ENCODE measurements at places on chromosomes 2 and 18. TPM values are rescaled to one million over a fixed set of nuclear protein-coding genes. Genes with fewer than 3 reads are reported as not detected.

DNA sequence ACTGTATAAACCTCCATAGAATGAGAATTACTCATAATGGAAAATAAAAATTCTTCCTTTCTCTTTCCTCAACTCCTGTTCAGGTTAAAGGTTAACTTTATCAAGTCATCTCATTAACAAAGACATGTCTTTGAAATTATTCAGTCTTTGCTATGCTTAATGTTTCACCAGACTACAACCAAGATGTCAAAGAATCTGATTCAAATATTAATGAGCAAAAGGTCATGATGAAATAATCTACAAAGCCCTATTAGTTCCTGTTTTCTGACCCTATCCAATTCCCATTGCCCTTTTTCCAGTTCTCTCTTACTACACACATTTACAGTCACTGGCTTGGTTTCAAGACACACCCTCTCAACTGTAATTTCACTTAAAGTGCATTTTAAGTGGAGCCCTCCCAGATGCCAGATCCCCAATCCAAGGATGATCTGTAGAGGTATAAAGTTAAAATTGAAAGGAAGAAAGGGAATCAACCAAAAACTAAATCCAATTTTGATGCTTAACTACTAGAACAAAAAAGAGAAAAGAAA, 246.9 kb upstream of the CYP26B1 start:
- DNase-seq = no peak

DNA sequence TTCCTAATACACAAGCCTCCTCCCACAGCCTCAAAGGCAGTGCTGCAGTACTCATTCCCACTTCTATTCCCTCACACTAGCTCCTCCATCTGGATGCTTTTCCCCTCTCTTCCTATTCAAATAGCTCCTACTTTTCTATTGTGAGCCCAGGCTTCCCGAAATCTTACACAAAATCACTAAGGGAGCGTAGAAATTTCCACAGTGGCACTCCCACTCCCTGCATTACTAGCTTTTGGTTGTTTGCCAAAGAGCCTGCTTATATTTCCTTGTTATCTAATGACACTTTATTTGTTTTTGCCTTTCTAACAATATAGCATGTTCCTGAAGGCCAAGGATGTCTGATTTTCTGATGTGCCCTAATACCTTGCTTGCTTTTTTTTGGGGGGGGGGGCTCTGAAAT, 10.9 kb downstream of the EPAS1 start:
- DNase-seq = no peak

GRCh38 chr2:58560531-58560930, 319.4 kb upstream of the FANCL start:
- no peak for DNase-seq

GRCh38 chr18:31554776-31555175, 36.9 kb upstream of the TTR start:
- DNase-seq = no peak

- DNase-seq = no peak
Observed at GRCh38 chr2:86624267-86624547, 542 bp upstream of the RNF103 start.

DNA sequence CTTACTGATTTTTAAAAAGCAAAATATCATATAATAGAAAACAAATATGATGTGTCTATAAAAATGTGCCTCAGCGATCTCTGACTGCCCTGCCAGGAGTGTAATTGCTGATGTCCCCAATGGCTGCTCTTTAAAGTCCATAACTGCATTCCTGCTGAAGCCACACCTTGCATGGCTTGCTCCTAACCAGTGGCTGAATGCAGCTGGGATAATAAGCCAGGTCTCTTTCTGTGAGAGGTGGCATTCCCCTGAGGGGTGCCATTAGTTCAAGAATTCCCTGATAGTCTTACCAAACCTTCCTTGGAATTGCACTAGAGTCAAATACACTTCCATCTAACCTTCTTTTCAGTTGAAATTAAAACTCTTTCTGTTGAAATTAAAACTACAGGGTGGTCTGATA, 125.8 kb upstream of the ZNF804A start:
- no peak for DNase-seq

DNA sequence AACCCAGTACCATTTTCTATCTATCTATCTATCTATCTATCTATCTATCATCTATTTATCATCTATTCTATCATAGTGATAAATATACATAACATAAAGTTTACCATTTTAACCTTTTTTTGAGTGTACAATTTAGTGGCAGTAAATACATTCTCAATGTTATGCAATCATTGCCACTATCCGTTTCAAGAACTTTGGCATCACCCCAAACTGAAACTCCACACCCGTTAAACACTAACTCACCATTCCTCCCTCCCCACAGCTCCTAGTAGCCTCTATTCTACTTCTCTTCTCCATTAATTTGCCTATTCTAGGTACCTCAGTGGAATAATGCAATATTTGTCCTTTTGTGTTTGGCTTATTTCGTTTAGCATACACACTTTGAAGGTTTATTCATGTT, 82.5 kb upstream of the KCNE4 start:
- DNase-seq = no peak

- no peak for DNase-seq
Observed at GRCh38 chr18:476251-476664, 24.2 kb downstream of the COLEC12 start.

- no peak for DNase-seq
Observed at GRCh38 chr2:239159476-239159911, 241.3 kb downstream of the HDAC4 start.

DNA sequence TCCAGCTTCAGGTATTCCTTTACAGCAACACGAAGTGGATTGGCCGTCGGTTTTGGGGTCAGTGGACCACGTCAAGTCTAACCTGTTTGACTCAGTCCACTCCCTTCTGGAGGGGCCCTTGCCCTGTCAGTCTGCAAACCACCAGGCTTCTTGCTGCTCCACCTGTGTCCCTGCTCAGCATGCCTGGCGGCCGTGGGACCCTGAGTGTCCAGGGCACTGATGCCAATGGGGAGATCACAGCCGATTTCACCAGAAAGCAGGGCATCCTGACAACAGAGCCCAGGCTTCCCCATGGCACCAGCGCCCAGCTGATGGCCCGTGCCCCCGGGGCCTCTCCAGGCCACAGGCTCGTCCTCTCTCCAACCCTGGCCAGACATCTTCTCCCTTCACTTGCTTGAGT, 41.2 kb upstream of the HS6ST1 start:
- DNase-seq = no peak

DNA sequence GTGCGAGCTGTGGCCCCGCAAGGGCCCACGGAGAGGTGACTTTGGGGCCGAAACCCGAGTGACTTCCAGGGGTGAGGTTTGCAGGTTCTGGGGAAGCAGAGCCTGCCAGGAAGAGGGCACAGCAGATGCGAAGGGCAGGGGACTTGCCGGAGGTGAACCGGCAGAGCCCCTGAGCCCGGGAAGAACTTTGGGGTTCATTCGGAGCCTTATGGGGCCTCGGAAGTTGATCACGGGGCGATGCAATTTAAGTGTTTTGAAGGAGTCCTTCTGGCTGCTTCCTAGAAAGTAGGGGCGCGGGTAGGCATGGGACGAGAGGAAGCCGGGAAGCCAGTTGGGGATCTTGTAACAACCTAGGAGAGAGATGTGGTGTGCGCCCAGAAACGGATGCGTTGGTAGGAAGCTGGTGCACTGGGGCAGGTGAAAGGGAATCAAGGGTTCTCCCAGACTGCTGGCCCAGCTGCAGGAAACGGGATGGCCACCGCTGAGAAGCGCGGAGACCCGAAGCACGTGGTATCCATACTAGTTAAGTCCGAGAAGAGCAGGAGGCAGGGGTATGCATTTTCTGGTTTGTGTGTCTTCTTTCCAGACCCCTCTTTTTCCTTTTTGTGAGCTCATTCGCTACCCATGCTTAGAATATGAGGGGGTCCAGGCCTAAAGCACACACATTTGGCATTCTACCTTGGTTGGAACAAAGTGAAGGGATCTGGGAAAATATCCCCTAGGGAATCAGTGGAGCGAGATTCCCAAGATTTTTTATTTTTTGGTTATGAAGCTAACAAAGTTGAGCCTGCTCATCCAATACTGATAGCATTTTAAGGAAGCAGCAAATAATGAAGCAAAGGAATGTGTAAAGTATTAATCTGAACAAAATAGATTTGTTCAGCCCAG, 758 bp downstream of the SCLY start:
- no peak for DNase-seq

SMAD2 gene
- total RNA-seq = 91.0 TPM

PKDCC gene
- 28.7 TPM for total RNA-seq

ARMC9 gene
- 2.4 TPM for total RNA-seq

ALPG gene
- not detected for total RNA-seq

POTEI gene
- total RNA-seq = not detected
